ENCODE measurements at places on chromosomes 4 and X.

DNA sequence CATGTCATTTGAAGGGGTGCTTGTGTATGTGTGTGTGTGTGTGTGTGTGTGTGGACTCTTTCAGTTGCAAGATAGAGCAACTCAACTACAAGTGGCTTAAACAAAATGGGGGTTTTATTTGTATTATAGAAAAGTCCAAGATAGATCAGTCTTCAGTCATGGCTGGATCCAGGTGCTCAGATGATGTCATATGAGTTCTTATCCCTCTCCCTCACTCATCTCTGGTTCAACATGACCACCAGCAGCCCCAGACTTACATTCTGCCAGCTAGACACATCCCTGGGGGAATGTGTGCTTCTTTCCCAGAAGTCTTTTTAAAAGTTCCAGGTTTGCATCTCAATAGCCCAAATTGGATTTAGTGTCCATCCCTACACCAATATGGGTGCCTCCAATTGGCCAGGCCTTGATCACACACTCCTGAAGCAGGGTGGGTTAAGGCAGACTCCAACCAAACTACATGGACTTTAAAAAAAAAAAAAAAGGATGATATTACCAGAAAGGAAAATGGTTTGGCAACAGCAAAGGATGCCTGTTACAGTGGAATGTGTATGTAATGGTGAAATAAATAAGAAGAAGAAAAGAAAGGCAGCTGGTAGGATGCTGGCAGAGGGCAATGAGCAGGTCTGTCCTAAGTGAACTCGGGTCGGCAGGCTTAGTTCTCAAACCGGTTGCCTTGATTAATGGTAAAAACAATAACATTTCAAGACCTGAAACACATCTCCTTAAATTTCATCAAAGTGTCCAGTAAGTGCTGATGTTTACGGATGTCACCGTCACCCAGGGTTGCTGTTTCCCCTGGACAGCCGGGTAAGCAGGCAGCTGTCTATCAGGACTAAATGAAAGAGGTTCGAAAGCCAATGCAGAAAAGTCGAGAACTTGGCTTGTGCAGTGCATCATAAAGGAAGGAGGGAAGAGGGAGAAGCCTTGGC is 107.7 kb downstream of the SMIM20 start:
- DNase-seq, result no peak

- DNase-seq, result no peak
Measured at GRCh38 chr4:26213317-26213716, 107.5 kb upstream of the RBPJ start.

DNA sequence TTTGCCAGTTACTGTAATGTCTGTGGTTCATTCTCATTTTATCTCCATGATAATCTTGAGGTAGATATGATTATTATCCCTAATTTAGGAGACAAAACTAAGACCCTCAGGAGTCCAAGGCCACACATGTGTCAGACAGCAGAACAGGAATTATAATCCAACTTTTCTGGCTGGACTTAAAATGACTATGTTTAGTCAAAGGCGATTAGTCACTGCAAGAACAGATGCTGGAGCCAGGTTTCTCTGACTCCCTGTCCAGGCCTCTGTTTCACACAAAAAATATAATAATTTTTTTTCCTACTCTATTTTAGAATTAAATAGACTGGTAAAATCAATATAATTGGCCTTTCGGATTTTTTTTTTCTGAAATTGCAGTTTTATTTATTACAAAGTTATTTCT is 56.7 kb upstream of the TMEM131L start:
- no peak for DNase-seq

GRCh38 chr4:153063490-153063889 is 127.4 kb downstream of the FHDC1 start:
- no peak for DNase-seq

DNA sequence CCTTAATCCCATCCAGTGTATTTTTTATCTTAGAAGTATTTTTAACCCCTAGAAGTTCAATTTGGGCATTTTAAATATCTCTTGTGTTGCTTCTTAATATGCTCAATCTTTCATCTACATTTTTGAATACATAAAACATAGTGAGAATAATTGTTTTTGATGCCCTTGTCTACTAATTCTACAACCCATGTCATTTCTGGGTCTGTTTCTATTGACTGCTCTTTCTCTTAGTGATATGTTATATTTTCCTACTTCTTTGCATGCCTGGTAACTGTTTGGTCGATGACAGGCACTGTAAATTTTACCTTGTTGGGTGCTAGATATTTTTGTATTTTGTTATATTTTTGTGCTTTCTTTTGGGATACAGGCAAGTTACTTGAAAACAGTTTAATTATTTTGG is 56.3 kb downstream of the CYTL1 start:
- no peak for DNase-seq

GRCh38 chrX:110536816-110537215 is 178.2 kb downstream of the RTL9 start:
- no peak for DNase-seq
